ENCODE measurements at places on chromosomes 13 and 19. TPM values are rescaled to one million over a fixed set of nuclear protein-coding genes. Genes with fewer than 3 reads are reported as not detected.
A peak's percentile ranks its signal among the peaks of the same experiment; 100 is the strongest.

DNA sequence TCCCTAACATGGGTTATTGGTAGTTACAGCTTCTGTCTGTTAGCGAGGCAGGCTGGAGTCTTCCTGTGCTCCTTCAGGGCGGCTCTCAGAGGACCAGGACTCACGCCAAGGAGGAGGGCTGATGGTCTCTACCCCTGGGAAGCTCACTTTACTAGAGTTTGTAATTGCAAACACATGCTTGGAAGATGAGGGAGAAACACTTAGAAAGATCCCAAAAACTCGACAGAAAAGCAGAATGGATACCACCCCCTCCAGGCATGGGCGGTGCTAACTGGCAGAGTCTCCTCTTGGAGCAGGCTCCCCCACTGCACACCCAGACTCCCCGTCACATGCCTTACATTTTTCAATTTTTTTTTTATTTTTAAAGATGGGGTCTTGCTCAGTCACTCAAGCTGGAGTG, 62.0 kb downstream of the PARP4 start:
- DNase-seq, result no peak
- H3K4me3 ChIP-seq, result no peak overlapping the region
- no peaks in the 10 kb centered on the region for H3K4me1 ChIP-seq
- no peaks in the 10 kb centered on the region for H3K27me3 ChIP-seq
- peaks cover 22% of the 10 kb centered on the region for H3K36me3 ChIP-seq

Gene UGGT2
- 34.5 TPM for total RNA-seq

DNA sequence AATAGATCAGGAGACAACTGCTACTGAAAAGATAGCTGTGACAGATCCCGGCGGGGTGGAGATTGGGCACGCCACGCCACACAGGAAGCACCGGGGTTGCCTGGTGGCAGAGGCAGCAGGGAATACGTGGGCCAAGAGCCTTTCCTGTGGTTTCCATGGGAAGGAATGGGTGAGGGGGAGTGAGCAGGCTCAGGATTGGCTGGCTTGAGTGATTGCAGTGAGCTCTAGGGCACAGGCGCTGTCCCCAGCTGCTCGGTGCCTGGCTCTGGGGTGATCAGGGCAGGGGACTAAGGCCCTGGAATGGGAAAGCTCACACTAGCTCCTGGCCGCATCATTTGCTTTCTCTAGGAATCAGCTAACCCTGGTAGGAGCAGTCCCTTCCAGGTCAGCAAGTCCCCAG, 166.1 kb downstream of the USP12 start:
- no peak overlapping the region for H3K4me3 ChIP-seq
- no peak for DNase-seq
- H3K36me3 ChIP-seq, result no peaks in the 10 kb centered on the region
- H3K27ac ChIP-seq, result no peak overlapping the region
- H3K27me3 ChIP-seq, result no peaks in the 10 kb centered on the region

Gene TTYH1
- 43.1 TPM for total RNA-seq

GRCh38 chr13:68025604-68026003, 795.5 kb upstream of the PCDH9 start:
- peaks cover 17% of the 10 kb centered on the region for H3K36me3 ChIP-seq
- no peaks in the 10 kb centered on the region for H3K27me3 ChIP-seq
- no peak for DNase-seq
- no peak overlapping the region for H3K27ac ChIP-seq
- no peak overlapping the region for H3K4me3 ChIP-seq

- no peaks in the 10 kb centered on the region for H3K36me3 ChIP-seq
- H3K4me1 ChIP-seq, result no peaks in the 10 kb centered on the region
- no peak overlapping the region for H3K4me3 ChIP-seq
- no peak overlapping the region for H3K27ac ChIP-seq
- DNase-seq, result no peak
- H3K27me3 ChIP-seq, result no peaks in the 10 kb centered on the region
These were observed 135.2 kb downstream of the PCDH9 start for GRCh38 chr13:67094952-67095351.

GRCh38 chr19:52963247-52963618, 552 bp upstream of the ZNF816 start:
- no peaks in the 10 kb centered on the region for H3K4me1 ChIP-seq
- H3K36me3 ChIP-seq, result peaks cover 24% of the 10 kb centered on the region
- H3K27me3 ChIP-seq, result no peaks in the 10 kb centered on the region
- peak; percentile 39 for DNase-seq
- H3K27ac ChIP-seq, result peak overlapping the region; percentile 35
- peak overlapping the region; percentile 90 for H3K4me3 ChIP-seq

- no peaks in the 10 kb centered on the region for H3K36me3 ChIP-seq
- peak; percentile 69 for DNase-seq
- H3K27me3 ChIP-seq, result no peaks in the 10 kb centered on the region
- H3K4me3 ChIP-seq, result no peak overlapping the region
These were observed 15.2 kb downstream of the ZSCAN5C start for GRCh38 chr19:56217039-56217949.

Gene PGLYRP1
- not detected for total RNA-seq

- no peaks in the 10 kb centered on the region for H3K27me3 ChIP-seq
- no peak overlapping the region for H3K4me3 ChIP-seq
- no peaks in the 10 kb centered on the region for H3K4me1 ChIP-seq
- H3K36me3 ChIP-seq, result peaks cover 14% of the 10 kb centered on the region
These were observed 117.4 kb downstream of the TNFRSF19 start for GRCh38 chr13:23687614-23688013.

Gene SAMD1
- total RNA-seq, result 108 TPM

DNA sequence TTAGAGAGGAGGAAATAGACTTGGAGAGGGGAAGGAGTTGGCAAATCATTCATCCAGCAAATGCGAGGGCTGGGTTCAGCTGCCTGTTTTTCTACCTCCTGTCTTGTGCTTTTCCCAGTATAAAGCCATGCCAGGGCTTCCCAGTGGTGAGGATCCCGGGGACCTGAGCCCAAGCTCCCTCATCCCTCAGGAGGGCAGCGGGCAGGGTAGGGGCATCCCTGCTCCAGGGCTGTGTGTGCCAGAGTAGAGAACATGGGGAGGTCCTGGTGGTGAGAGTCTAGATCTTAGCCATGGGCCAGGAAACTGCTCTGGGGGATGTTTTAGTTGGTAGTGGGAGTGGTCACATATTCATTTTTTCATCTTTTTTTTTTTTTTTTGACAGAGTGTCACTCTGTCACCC, 43.6 kb downstream of the GPR12 start:
- no peaks in the 10 kb centered on the region for H3K4me1 ChIP-seq
- no peak overlapping the region for H3K27ac ChIP-seq
- H3K4me3 ChIP-seq, result no peak overlapping the region
- H3K36me3 ChIP-seq, result peaks cover 5% of the 10 kb centered on the region
- no peaks in the 10 kb centered on the region for H3K27me3 ChIP-seq

DNA sequence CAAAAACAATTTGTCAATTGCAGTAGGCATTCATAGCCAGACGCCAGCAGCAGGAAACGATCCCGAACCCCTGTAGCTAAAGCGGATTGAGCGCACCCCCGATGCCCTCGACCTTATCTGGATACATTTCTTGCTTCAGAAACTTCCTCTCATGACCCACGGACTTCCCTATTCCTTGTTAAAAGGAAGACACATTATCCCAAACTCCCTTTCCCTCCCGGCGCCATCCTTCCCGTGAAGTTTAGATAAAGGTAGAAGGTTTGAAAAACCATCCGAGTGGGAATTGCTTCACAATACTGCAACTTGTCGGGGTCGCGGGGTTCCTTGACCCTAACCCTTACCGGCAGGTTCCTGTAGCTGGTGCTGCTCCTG, 977 bp downstream of the PCDH20 start:
- H3K36me3 ChIP-seq, result no peaks in the 10 kb centered on the region
- H3K27ac ChIP-seq, result no peak overlapping the region
- peaks cover 12% of the 10 kb centered on the region for H3K27me3 ChIP-seq
- no peaks in the 10 kb centered on the region for H3K4me1 ChIP-seq

DNA sequence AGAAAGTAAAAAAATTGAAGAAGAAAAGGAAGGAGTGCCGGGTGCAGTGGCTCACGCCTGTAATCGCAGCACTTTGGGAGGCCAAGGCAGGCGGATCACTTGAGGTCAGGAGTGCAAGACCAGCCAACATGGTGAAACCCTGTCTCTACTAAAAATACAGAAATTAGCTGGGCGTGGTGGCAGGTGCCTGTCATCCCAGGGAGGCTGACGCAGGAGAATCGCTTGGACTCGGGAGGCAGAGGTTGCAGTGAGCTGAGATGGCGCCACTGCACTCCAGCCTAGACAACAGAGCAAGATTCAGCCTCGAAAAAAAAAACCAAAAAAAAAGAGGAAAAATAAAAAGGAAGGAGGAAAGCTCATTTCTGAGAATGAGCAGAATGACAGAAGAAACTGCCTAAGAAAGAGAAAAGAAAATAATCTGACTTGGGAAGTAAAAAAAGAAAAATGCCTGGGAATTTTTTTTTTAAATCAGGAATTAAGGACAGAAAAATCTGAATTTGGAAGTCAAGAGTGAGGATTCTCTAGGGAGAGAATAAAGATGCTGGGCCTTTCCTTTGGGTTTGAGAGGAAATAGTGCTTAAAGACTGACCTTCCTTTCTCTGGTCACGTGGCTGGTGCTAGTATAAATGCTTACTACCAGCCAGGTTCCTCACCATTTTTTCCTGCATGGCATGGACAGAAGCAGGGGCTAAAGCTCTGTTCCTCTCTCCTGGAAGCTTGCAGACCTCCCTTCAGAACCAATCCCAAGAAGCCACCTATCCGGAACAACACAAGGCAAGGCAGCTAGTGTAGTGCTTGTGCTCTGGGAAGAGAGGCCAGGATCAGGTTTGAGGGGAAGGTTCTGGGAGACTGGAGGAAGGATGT, at the start of gene FFAR2:
Gene FFAR2, plus strand, starts transcription at position 652 of the 864 bp plus-strand sequence. CDS start 1,458 bp downstream, outside the sequence.
- no peak for DNase-seq
- H3K4me3 ChIP-seq, result no peak within 1 kb of the TSS
- no peaks in the 10 kb centered on the region for H3K36me3 ChIP-seq
- no peak within 1 kb of the TSS for H3K27ac ChIP-seq
- H3K27me3 ChIP-seq, result no peaks in the 10 kb centered on the region

- no peaks in the 10 kb centered on the region for H3K36me3 ChIP-seq
- no peaks in the 10 kb centered on the region for H3K27me3 ChIP-seq
- H3K27ac ChIP-seq, result no peak overlapping the region
- no peak overlapping the region for H3K4me3 ChIP-seq
- no peaks in the 10 kb centered on the region for H3K4me1 ChIP-seq
These were observed 8.8 kb downstream of the IGFL4 start for GRCh38 chr19:46031781-46032596.

DNA sequence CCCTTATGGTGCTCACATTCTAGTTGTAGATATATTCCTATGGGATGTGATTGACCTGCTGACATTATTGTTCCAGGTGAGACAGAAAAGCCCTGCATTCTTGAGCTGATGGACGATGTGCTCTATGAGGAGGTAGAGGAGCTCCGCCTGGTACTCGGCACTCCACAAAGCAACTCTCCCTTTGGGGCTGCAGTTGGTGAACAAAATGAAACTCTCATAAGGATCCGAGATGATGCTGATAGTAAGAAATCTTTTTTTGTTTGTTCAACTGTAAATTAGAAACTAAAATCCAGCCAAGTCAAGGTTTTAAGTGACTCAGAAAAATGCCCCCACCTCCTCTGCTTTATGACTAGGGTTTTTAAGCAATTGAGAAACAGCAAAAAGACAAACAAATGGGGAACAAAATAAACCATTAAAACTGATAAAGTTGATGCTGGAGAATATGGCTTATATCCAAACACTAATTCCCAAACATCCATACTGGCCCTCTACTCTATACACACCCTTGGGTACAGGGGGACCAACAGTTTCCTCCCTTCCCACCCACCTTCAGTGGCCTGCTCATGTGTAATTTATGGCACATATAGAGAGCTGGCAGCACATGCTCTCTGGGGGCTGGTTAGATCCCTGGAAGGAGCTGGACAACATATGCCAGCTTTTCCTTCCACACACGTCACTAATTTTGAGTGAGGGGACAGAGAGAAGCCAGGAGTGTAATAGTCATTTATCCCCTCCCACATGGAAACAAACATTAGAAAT, 139.6 kb downstream of the STOML3 start:
- H3K4me1 ChIP-seq, result no peaks in the 10 kb centered on the region
- no peaks in the 10 kb centered on the region for H3K27me3 ChIP-seq

DNA sequence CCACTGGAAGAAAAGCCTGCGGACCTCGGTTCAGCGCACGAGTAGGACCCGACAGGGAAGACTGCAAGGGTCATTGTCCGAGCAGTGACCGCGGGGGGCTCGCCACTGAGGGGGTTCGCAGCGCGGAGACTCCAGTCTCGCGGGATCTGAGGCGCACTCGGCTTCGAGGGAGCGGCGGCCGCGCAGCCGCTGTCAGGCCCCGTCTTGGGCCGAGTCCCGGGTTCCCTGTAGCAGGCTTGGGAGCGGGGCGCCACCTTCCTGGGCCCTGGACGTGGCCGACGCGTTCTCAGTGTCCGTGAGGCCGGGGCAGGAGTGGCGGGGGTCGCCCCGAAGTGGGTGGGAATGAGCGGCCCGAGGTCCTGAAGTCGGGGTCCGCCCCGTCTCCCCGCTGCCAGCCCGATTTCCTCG, 474 bp upstream of the FAM174C start:
- H3K27me3 ChIP-seq, result no peaks in the 10 kb centered on the region
- H3K4me1 ChIP-seq, result no peaks in the 10 kb centered on the region
- peaks cover 36% of the 10 kb centered on the region for H3K36me3 ChIP-seq
- H3K4me3 ChIP-seq, result peak overlapping the region; percentile 62
- no peak overlapping the region for H3K27ac ChIP-seq
- peak; percentile 66 for DNase-seq

- H3K4me1 ChIP-seq, result no peaks in the 10 kb centered on the region
- DNase-seq, result no peak
- no peak overlapping the region for H3K27ac ChIP-seq
- no peaks in the 10 kb centered on the region for H3K36me3 ChIP-seq
These were observed 993 bp downstream of the FUT6 start for GRCh38 chr19:5838353-5839064.

Gene TM9SF2
- 86.1 TPM for total RNA-seq

GRCh38 chr19:7326105-7326877, 22.4 kb upstream of the ARHGEF18 start:
- peak; percentile 89 for DNase-seq
- no peaks in the 10 kb centered on the region for H3K4me1 ChIP-seq
- H3K27ac ChIP-seq, result no peak overlapping the region
- H3K4me3 ChIP-seq, result no peak overlapping the region
- H3K27me3 ChIP-seq, result no peaks in the 10 kb centered on the region

- no peak overlapping the region for H3K27ac ChIP-seq
- no peaks in the 10 kb centered on the region for H3K27me3 ChIP-seq
- no peak overlapping the region for H3K4me3 ChIP-seq
- H3K36me3 ChIP-seq, result peaks cover 45% of the 10 kb centered on the region
- H3K4me1 ChIP-seq, result no peaks in the 10 kb centered on the region
- no peak for DNase-seq
These were observed 24.7 kb downstream of the MAP2K2 start for GRCh38 chr19:4099041-4099764.
